ENCODE measurements at places on chromosomes 4 and X.

DNA sequence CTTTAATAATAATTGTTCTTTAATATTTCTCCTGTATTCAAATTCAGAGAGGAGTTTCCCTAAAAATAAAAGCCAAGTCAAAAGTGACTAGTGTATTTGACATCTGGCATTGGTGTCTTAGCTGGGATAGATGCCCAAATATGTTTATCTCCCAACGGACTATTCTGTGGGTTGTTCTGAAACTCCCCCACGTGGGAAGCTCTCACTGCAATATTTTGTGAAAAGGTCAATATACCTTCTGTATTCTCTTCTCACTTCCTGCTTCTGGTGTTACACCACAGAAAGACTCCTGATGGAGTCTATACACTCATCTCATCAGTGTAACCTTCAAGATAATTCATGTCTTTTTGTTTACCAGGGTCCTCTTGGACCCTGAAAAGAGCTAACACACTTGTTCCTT, 2052.8 kb upstream of the TENM3 start:
- DNase-seq, result no peak

DNA sequence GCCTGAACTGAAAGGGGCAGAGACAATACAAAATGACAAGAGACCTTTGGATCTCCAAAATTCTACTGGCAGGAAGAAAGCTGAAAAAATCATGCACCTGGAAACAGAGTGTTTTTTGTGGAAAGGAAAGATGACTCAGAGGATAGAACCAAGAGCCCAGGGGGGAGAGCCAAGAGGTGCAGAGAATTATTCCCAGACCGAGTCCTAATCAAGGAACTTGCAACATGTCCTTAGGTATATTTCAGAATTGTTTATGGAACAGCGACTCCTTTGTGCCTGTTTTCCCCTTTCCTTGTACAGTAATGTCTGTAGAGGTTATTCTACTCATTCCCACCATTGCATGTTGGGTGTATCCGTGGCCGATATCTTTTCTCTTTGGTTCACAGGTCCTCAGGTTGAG, 71.7 kb downstream of the YIPF6 start:
- DNase-seq, result no peak

- DNase-seq, result no peak
These were observed 296.1 kb upstream of the ANKRD50 start for GRCh38 chr4:125008676-125009075.

- no peak for DNase-seq
These were observed 155.6 kb downstream of the CBR4 start for GRCh38 chr4:168854350-168854921.

DNA sequence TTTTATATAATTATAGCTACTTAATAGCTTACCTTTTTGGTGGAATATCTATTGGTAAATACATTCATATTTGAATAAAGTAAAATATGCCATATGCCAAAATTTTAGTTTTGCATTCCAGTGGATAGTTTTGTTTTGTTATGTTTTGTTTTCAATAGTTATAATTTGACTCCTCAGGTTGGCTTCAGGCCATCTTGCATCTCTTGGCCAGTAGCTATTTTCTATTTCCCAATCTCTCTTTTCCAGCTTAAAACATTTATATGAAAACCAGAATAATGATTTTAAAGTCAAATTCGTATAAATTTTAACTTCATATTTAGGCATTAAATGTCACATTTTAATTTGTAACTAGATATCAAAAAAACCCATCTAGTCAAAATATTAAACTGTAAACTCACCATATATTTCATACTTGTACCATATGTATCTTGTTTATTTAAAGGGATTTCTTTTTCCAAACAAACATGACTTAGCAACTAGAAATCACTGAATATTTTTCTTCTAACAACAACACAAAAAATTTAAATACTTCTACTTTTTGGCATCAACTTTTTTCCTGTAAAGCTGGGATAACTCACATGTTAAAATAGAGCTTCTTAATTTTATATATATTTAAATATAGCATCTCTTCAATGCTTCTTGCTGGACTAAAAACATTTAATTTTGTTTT, 1209.6 kb downstream of the PCDH7 start:
- no peak for DNase-seq

- no peak for DNase-seq
These were observed 144.2 kb upstream of the GEMIN8 start for GRCh38 chrX:14173873-14174272.

DNA sequence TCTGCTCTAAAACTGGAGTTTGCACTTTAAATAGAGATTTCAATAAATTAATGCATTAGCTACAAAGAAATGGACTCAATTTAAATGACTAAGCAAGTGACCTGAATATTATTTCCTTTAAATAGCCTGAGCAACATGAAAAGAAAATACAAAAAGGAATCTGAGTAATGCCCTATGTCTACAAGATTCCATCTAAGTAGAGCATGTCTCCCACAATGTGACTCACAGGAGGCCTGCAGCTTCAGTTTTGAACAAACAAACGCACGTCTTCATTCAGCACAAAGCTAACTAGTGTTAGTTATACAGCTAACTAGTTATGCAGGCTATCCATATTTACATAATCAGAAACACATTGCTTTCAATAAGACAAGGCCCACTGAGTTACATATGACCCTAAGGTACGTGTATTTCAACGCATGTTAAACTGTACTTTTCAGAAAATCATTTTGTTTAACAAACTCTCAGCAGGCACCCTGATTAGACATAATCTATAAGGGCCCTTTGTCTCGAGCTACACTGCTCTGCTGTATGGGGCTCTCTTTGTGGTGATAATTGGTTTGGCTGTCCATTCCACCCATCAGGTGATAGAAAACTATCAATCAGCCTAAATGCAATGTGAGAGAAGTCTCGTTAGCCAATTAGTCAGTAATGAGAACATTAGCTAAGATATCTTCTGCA, 116.5 kb downstream of the MAML3 start:
- no peak for DNase-seq

DNA sequence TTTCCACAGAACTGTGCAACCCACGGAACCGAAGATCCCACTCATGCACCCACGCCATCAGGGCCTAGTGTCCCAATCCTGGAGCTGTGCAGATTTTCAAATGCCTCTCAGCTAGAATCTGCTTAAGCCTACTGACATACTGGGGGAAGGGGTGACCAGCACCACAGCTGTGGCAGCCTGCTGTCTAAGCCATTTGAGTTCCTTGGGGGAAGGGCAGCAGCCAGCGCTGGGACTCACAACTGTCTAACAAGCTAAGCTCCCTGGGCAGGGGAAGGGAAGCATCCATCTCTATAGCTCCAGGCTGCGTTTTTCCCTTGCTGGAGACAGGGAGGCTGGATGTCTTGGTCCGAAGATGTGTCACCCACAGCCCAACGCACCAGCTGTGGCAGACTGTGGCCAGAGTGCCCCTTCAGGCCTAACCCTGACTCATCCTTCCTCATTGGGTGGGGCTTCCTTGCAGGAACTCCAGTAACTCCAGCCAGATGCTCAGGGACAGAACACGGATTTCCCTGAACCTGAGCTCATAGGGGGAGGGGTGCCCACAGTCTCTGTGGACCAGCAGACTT, 194.8 kb downstream of the CHRDL1 start:
- no peak for DNase-seq

DNA sequence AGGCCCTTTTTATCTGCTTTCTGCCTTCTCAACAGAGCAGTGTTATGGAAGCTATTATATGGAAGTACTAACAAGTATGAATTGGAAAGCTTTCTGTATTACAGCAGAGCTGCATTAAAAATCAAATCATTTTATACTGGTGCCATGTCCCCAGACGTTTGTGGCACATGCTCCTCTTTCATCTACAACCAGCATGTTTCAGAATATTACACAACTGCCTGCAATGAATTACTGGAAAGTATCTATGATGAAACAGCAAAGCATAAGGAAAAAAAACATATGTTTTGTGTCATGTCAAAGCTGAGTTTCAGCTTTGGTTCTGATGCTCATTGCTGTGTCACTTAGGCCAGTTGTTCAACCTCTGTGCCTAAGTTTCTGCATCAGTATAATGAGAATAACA, 576.8 kb downstream of the GBA3 start:
- no peak for DNase-seq

DNA sequence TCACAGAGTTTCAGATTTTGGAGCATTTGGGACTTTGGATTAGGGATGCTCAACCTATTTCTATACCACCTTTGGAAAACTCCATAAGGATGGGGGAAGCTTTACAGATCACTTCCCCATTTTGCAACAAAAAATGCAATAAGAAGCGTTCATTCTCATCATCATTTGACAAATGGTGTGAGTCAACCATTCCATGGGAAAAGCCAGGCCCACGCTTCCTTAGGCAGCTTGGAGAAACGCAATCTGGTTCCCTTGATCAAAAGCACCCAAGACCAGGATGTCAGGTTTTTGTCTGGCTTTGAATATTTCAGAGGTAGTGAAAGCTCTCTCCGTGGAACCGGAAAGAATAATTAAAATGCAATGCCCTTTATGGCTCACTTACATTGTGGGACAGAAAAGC, 79.3 kb upstream of the C4orf50 start:
- DNase-seq, result no peak

DNA sequence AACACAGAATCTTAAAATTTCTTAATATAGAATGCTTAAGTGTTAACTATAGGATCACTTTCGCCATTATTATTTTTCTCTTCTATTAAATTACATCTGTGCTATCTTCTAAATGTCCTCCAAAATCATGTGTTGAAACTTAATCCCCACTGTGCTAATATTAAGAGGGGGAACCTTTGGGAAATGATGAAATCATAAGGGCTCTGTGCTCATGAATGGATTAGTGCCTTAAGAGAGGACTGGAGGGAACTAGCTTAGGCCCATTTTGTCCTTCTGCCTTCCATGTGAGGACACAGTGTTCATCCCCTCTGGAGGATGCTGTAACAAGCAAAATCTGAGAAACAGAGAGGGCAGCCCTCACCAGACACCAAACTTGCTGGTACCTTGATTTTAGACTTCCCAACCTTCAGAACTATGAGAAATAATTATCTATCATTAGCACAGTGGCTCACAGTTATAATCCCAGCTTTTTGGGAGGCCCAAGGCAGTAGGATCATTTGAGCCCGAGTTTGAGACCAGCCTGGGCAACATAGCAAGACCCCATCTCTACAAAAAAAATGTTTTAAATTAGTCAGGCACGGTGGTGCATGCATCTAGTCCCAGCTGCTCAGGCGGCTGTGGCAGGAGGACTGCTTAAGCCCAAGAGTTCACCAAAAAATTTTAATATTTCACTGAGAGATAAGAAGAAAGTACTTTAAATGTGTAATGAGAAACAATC, 26.3 kb downstream of the KLHL8 start:
- DNase-seq, result no peak

DNA sequence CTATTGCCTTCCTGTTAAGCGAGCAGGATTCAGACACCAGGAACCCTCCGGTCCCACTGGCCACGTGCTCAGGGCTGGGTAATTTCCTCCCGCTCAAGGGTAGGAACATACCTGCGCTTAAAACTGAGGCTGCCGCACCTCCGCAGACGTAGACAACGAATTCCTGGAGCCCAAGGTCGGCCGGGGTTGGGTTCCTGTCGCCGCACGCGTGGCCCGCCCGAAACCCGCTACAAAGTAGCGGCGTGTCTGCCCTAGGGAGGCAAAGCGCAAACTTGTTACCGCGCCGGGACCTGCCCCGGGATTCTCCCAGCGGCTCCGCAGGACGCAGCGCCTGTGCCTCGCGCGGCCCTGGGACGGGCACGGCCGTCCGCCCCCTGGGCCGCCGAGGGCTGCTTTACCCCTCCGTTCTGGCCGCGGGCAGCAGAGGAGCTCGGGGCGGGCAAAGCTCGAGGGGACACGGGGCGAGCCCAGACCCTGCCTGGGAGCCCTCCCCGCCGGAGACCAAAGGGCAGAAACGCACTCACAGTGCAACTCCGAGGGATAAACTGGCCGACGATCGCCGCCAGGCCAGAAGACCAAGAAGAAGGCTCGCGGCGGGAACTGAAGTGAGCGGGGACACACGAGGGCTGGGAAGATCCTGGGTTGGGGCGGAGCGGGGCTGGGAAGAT, at the start of gene ERVMER34-1:
Gene ERVMER34-1, minus strand, starts transcription at position 607 of the 668 bp plus-strand sequence. CDS start 5,905 bp downstream, outside the sequence.
- peak; percentile 2 for DNase-seq

- no peak for DNase-seq
These were observed 85.0 kb upstream of the CPEB2 start for GRCh38 chr4:14917298-14917633.

GRCh38 chr4:20395160-20395773, 143.6 kb downstream of the SLIT2 start:
- no peak for DNase-seq

DNA sequence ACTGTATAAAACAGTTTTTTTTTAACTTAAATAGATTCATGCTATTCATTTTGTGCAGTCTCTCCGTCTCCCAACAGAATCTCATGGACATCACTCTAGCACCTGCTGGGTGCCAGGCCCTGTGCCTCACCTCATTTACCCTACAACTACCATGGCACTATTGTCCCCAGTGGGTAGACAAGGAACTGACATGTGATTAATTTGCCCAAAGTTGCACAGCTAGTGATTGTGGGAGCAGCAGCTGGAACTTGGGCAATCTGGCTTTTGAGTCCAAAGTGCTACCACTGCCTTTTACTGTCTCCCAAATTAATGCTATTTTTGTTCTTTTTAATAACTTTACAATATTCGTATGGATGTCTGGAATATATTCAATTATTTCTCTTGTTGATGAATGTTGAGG, 11.2 kb upstream of the PGRMC2 start:
- no peak for DNase-seq

DNA sequence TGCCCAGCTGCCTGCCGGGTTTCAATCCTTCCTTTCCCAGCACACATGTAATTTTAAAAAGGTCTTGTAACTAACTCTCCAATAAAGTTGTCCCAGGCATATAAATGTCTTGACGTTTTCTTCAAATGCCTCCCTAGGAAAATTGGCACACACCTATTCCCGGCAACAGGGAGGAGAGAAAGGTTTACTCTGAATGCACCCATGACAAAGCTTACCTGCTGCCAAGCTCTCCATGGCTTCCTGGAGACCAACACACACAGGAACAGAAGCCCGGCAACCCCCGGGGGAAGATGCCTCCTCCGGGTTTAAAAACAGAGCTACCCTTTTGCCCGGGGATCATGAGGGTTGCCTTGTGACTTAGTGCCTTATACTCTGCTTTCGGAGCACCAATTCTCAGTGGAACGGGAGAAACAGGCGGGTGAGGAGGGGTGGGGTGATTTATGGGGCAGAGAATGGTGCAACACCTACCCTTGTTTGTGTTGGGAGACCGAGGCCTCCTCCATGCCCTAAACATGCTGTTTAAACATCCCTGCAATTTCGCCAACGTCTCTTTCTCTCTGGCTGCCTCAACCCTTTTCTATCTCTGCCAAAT, 4.8 kb upstream of the GYG2 start:
- no peak for DNase-seq

DNA sequence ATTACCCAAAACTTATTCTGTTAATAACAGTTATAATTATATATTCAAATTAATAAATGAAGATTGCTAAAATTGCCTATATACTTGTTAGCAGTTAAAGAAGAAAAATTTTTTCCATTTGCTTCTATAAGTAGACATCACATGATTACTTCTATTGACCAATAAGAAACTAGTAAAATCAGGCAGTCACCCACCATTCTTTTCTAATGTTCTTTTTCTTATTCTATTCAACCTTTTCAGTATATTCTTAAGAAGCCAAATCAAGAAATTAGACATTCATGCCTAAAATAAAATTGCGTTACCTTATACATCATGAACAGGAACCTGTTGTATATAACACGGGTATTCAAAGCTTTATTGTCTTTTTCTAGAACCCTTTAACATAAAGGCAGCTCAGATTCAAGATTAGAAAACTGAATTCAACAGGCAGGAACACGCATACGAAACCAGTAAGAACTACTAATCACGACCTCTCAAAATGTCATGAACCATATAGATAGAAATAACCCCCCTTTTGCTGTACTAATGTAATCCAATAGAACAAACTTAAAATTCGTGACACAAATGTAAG, 568.1 kb upstream of the DIPK2B start:
- no peak for DNase-seq

- DNase-seq, result no peak
These were observed 55.7 kb upstream of the IQSEC2 start for GRCh38 chrX:53337101-53337500.

- DNase-seq, result peak; percentile 19
These were observed 64.3 kb upstream of the CCDC160 start for GRCh38 chrX:134172588-134173259.

Measured in central memory CD4-positive, alpha-beta T cell (primary cell).